AG09309 (cell line): ENCODE measurements at places on chromosomes 11 and 22.

- DNase-seq = no peak
These were observed 22.2 kb downstream of the PTDSS2 start for GRCh38 chr11:472272-472671.

GRCh38 chr11:71164186-71164585 is 88.2 kb downstream of the SHANK2 start:
- no peak for DNase-seq

GRCh38 chr22:49574205-49574880 is 253.3 kb downstream of the BRD1 start:
- DNase-seq = no peak

GRCh38 chr11:34784318-34784841 is 131.8 kb downstream of the APIP start:
- no peak for DNase-seq

- no peak for DNase-seq
These were observed 12.2 kb downstream of the MED19 start for GRCh38 chr11:57699813-57700212.

GRCh38 chr11:68893282-68893681 is 10.3 kb downstream of the MRPL21 start:
- no peak for DNase-seq
